Left ventricle myocardium inferior (tissue), 1 donor: ENCODE measurements at places on chromosomes 11 and 22.

DNA sequence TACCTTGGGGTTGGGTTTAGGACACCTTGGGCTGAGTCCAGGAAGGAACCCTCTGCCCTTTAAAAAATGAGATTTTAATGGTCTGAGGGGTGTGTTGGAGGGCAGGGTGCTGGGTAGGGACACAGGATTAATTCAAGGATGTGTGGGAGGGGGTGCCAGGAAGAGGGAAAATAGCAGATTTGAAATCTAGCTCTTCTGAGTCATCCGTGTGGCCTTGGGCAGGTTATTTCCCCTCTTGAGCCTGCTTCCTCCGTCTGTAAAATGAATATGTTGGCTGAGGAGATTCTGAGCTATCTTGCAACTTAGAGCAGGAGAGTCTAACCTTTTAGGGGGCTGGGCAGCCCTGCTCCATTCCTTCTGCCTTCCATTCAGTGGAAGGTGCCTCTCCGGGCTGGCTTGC, 3.0 kb downstream of the TSPAN18 start:
- DNase-seq = no peak

GRCh38 chr11:79352349-79352703, 88.5 kb downstream of the TENM4 start:
- DNase-seq = no peak

GRCh38 chr22:47535681-47536080, 773.2 kb downstream of the TBC1D22A start:
- no peak for DNase-seq

DNA sequence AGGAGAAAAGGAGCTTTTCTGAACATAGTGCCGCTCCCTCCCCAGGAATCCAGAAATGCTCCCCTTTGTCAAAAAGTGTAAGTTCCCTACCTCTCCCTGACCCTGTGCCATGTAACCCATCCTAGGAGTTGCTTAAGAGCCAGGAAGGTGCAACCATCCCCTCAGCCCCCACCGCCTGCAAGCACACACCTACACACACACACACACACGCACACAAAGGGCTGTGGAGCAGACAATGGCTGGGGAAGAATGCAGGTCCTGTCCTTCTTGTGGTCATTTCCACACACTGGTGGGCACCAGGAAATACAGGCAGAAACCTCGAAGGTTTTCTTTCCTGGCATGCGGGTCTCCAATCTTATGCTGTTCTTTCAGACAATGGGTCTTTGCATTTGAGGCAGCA, 1.2 kb downstream of the P2RX3 start:
- no peak for DNase-seq

DNA sequence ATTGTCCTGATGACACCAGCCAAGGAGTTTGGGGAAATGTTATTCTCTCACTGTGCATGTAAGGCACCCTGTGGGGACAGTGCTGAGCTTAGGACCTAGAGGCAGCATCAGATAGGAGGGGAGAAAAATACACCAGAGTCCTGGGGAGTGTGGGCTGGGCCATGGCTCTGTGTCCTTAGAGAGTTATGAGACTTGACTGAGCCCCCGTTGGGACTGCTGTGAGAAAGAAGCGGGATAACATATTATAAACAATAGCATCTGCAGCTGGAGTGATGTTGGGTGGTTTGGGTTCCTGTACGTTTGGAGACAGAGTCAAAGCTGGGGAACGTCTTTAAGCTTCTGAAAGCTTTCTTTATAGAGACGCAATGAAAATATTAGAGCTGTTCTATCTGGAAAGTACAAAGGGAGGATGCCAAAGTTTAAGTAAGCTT, 90.9 kb upstream of the CRTAM start:
- no peak for DNase-seq

- DNase-seq = no peak
These were observed 504.3 kb downstream of the FAM181B start for GRCh38 chr11:82229341-82229740.

- peak; percentile 51 for DNase-seq
These were observed 35.1 kb downstream of the RRP8 start for GRCh38 chr11:6568191-6568918.

- no peak for DNase-seq
These were observed 13.8 kb downstream of the OR5B21 start for GRCh38 chr11:58494101-58494500.

GRCh38 chr11:9076046-9076445, 15.4 kb downstream of the SCUBE2 start:
- no peak for DNase-seq

- DNase-seq = no peak
These were observed 37.4 kb downstream of the PDGFB start for GRCh38 chr22:39207141-39208012.

DNA sequence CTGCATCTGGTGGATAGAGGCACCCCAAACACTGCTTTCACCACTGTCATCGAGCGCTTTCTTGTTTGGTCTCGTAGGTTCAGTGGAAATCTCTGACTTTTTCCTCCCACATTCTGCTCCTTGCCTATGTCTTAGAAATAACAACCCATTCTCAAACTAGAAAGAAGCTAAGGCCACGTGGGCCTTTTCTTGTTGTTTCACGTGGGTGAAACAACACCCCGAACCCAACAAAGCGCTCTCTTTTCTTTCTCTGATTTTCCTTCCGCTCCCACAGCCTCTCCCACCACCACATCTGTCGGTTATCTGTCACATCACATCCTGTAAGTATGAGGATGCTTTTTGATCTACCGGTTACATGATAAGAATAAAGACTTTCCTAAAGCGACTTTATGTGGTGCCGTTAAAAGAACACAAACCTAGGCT, 77.1 kb downstream of the LINC01488 start:
- no peak for DNase-seq

DNA sequence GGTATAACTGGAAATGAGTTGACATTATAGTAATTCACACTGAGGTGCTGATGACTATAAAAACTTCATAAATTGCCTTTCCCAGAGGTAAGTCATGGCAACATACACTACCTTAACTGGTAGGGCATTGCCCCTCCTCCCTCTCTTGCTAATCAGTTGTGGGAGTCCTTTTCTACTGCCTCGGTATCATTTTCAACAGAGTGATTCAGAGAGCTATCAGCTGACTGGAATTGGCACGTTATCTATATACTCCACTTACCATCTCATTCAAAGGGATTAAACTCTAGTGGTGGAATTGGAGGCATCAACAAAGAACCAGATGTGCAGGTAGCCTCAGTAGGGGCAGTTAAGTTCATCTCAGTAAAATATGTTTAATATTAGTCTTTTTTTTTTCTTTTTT, 8.0 kb upstream of the NUP160 start:
- no peak for DNase-seq

GRCh38 chr11:35218956-35219355, 80.0 kb downstream of the CD44 start:
- no peak for DNase-seq

- no peak for DNase-seq
These were observed 601.3 kb downstream of the ETS1 start for GRCh38 chr11:127986073-127986472.

DNA sequence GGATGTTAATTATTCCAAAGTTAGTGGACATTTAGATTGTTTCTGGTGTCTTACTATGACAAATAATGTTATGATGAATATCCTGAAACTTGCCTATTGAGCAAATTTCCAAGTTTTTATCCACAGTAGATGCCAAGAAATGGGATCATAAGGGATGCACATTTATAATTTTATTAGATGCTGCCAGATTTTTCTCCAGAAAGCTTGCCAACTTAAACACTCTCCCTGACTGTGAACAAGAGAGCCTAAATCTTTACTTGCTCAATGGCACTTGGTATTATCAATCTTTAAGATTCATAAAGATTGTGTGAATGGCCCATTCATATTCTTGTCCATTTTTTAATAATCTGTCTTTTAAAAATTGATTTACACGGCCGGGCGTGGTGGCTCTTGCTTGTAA, 82.4 kb downstream of the SPON1 start:
- no peak for DNase-seq

GRCh38 chr22:50271519-50271970, 1.4 kb upstream of the MAPK11 start:
- peak; percentile 71 for DNase-seq

- DNase-seq = no peak
These were observed 3.3 kb downstream of the PITPNM1 start for GRCh38 chr11:67501854-67502253.

DNA sequence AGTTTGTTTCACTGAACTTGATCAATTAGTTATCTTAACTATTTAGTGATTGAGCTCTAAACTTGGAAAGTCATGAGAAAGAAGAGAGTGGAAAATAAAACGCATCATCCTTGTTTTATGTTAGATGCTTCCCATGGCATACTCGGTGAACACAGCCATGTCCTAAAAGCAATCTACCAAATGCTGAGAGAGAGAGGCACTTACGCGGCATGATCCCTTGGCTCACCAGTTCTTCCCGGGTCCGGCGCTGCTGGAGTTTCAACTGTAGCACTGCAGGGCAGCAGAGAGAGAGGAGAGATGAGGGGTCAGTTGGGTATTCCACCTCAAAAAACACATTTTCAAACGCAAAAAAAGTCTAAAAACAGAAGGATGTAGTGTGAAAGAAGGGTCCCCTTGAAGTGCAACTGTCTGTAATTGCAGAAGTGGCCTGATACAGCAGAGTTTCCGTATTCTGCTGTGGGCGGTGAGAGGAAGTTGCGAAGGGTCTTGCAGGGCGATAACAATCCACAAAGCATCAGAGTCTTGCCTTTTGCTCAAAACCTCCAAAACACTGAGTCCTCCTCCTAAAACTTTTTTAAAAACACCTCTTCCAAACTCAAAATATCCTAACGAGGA, 92.7 kb downstream of the SGSM3 start:
- DNase-seq = no peak

- DNase-seq = no peak
These were observed 8.2 kb downstream of the REXO2 start for GRCh38 chr11:114447444-114447843.

DNA sequence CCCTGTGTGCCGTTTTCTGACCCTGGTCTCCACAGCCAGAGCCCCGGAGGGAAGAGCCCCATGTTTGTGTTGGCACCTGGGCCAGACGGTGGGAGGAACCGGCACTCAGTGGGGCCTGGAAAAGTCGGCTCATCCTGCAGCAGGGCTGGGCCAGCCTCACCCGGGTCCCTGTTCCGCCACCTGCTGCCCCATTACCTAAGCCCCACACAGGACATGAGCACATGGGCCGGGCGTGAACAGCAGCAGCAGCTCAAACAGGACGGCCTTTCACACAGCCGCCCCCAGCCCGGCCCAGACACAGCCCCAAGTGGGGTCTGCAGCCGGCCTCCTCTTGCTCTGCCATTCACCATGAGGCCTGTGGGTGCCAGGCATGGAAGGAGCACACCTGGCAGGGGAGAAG, 302.4 kb downstream of the MN1 start:
- DNase-seq = no peak

DNA sequence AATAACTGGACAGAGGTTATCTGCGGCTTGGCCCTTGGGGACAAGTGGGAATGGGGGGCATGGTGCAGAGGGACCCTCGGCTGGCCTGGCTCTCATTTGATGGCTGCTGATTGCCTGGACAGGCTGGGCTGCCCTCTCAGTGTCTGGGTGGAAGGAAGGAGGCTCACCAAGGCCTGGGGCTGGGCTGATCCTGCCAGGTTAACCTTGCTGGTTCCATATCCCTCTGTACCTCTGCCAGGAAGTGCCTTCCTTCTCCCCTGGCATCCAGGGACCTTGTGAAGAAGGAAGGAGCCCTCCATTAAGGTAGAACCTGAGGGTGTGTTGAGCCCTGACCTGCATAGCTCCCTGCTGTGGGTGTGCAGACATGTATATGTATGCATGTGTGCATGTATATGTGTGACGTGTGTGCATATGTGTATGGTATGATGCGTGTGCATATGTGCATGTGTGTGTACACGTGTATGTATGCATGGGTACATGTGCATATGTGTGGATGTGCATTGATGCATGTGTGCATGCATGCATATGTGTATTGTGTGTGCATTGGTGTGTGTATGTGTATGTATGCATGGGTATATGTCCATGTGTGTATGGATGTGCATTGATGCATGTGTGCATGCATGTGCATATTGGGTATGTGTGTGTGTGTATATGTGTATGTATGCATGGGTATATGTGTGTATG, 433.9 kb downstream of the TBC1D22A start:
- no peak for DNase-seq

DNA sequence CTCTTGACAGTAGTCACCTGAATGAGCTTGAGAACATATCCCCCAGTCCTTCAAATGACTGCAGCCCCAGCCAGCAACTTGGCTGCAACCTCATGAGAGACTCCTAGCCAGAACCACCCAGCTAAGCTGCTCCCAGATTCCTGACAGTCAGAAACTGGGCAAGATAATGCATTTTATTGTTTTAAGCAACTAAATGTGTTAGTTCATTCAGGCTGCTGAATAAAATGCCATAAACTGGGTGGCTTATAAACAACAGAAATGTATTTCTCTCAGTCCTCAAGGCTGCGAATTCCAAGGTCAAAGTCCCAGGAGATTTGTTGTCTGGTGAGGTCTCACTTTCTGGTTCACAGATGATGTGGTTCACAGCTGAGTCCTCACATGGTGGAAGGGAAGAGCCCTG, 5.8 kb upstream of the PAMR1 start:
- no peak for DNase-seq

DNA sequence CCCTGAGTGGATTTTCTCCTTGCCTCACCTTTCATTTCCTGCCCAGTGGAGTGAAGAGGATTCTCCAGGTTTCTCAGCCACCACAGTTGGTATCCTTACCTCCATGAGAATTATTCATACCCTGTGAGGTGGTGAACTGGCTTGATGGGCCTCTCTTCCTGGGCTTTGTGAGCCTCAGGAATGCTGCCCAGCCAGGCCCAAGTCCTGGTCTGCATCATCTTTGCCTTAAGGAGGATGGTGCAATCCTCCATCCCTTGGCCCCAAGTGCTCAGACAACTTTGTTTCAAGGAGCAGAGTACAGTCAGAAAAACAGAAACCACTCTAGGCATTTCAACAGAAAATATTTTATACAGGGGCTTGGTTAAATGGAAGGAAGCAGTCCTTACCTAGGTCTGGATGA, 114.2 kb upstream of the CADM1 start:
- no peak for DNase-seq

- DNase-seq = no peak
These were observed 55.1 kb upstream of the CD82 start for GRCh38 chr11:44510372-44510771.

DNA sequence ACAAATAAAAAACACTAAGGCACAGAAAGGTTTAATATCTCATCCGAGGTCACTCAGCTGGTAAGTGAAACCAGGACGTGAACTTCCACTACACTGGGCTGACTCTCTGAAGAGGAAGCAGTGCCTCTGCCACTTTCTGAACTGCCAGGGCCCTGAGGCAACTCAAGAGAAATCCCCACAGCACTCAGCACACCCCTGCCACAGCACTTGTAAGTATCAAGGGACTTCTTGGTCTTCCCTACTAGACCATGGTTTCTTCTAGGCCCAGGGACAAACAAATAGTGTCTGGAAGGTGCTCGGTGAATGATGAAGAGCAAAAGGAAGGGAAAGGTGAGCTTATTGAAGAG, 49.7 kb downstream of the RPL27A start:
- DNase-seq = no peak
